ENCODE measurements at places on chromosomes 12 and 14.
A peak's percentile ranks its signal among the peaks of the same experiment; 100 is the strongest.

- DNase-seq = no peak
Observed at GRCh38 chr14:87255058-87255457, 737.9 kb downstream of the GALC start.

- no peak for DNase-seq
Observed at GRCh38 chr12:10131111-10131690, 1.2 kb upstream of the CLEC7A start.

GRCh38 chr14:22474730-22475351 is 114.2 kb downstream of the DAD1 start:
- DNase-seq = no peak

- no peak for DNase-seq
Observed at GRCh38 chr12:727321-727720, 25.1 kb upstream of the WNK1 start.

- DNase-seq = no peak
Observed at GRCh38 chr14:78253986-78254385, 83.8 kb downstream of the NRXN3 start.

GRCh38 chr14:80850197-80850814 is 91.2 kb downstream of the CEP128 start:
- peak; percentile 54 for DNase-seq

DNA sequence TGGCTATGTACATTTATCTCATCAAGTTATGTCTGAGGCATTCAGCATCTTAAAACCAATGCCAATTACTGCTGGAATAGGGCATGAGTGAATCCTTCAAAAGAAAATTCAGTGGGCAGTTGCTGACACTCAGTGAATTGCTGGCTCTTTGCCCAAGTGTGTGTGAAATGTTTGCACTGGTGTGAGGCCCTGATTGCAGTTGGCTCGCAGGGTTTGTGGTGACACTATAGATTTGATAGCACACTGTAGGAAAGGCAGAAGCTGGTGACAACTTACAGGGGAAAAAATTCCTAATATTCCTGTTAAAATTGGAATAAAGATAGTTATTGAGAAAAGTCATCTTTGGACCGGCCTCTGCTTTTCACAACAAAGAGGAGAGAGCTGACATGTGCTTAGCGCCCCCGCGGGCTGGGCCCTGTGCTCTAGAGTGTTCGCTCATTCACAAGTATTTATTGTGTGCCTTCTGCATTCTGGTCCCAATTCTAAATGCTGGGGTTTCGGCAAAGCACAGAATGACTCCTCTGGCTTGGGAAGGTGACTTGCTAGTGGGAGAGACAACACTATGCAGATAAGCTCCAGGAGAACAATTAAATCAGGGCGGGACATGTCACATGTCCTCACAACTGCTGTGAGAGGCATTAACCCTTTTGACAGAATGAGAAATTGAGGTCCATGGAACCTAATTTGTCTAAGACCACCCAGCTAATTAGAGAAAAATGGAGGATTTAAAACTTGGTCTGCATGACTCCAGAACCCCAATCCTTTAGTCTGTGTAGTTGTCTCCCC is 418.7 kb downstream of the NPAS3 start:
- DNase-seq = no peak

DNA sequence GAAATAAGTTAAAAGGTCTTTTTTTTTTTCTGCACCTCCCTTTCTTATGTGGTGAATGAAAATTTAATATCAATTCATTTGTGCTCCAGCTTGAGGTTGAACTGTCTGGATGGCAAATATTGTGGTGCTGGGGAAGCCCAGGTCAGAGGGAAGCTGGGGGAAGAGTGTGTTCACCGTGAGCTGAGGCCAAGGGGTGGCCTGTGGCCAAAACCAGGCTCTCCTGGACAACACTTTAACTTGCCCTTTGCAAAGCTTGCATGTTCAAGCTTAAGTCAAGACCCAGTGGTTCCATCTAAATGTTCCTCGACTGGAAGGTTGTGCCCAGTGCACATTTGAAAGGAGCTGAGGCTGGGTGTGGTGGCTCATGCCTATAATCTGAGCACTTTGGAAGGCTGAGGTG is 28.8 kb downstream of the DRAM1 start:
- no peak for DNase-seq

GRCh38 chr12:124564232-124564958 is 3.0 kb downstream of the NCOR2 start:
- DNase-seq = peak; percentile 86

GRCh38 chr12:124374567-124374966 is 79.7 kb downstream of the RFLNA start:
- no peak for DNase-seq

- DNase-seq = no peak
Observed at GRCh38 chr14:95484296-95484695, 32.2 kb downstream of the SYNE3 start.

DNA sequence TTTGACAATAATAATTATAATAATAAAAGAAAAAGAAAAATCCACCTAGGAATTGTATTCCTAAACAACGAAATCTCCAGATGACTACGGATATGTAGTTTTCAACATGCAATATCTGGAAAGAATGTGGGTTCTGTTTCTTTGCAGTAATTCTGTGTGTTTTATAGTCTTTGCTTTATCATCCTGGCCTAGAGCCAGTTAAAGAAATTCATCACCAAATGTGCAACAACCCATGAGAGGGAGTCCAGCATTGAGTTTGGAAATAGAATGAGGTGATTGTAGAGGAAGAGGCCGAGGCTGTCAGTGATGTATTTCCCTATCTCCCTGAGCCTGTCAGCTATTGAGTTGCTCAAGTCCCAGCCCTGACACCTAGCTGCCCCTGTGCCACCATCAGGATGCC is 200.5 kb upstream of the DCN start:
- no peak for DNase-seq

GRCh38 chr12:80325167-80325959 is 118.7 kb upstream of the PTPRQ start:
- DNase-seq = no peak

- no peak for DNase-seq
Observed at GRCh38 chr12:108641446-108642268, 8.0 kb upstream of the SELPLG start.

DNA sequence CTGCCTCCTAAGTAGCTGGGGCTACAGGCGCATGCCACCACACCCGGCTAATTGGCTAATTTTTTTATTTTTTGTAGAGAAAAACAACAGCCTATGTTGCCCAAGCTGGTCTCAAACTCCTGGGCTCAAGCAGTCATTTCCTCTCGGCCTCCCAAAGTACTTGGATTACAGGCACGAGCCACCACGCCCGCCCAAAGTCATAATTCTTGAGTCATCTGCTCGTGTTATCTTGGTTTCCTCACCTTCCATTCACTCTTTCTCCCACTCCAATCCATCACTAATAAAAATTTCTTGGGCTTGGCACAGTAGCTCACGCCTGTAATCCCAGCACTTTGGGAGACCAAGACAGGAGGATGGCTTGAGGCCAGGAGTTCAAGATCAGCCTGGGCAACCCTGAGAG is 32.0 kb downstream of the ITGA7 start:
- no peak for DNase-seq

DNA sequence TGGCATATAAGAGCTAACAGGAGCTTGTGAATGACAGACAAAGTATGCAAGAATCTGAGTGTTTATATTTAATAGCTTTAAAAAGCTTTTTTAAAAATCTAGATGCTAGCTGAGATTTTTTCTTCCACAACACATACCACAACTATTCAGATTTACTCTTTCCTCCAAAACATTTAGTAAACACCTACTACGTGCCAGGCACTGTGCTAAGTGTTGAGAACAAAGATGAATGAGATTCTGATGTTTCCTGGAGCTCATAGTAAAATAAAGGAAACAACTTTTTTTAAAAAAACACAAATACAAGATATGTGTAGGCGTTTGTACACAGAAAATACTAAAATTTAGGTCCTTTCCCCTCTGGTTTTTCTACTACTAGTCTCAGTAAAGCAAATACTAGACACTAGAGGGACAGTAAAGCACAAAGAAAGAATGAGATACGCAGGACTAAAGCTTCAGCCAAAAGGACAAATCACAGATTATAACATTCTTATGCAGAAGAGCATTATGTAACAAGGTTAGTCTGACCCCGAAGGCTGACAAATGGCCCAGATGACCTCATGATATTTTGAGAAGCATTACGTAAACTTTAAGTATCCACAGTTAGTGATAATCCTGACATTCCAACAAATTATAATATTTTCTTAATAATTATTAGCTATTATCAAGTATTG is 78.6 kb upstream of the PAWR start:
- no peak for DNase-seq

DNA sequence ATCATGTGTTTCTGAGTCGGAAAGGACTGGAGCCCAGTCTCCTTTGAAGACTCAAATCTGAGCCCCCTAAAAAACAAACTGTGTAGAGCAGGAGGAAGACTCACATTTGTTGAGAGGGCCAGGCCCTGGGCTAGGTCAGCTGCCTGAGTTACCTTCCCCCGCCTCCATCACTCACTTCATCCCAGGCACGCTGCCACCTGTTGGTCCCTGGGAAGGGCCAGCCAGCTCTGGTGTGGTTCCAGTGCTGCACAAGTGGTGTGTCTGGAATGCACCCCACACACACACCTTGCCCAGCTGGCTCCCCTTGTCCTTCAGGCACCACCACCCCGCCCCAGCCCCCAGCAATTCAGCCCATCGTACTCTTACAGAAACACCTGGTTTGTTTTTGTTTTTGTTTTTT is 9.0 kb downstream of the MVK start:
- no peak for DNase-seq

GRCh38 chr12:44036875-44037443 is 201.1 kb downstream of the TMEM117 start:
- DNase-seq = no peak

DNA sequence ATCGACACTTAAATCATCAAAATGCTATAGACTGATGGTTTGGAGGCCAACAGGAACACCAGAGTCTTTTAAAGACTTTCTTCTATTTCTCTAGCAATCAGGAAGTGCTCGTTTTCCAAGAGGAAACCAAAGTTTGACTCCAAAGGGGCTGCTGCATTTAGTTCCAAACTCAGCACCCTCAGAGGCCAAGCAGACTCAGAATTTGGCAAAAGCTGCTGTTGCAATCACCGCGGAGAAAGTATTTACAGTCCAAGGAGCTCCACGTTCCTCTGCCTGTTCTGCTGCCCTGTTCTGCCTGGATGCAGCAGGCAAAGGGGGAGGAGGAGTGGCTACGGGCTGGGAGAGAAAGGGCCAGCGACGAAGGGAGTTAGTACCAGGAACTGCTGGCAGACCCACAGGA is 325.1 kb downstream of the BCL11B start:
- DNase-seq = no peak

DNA sequence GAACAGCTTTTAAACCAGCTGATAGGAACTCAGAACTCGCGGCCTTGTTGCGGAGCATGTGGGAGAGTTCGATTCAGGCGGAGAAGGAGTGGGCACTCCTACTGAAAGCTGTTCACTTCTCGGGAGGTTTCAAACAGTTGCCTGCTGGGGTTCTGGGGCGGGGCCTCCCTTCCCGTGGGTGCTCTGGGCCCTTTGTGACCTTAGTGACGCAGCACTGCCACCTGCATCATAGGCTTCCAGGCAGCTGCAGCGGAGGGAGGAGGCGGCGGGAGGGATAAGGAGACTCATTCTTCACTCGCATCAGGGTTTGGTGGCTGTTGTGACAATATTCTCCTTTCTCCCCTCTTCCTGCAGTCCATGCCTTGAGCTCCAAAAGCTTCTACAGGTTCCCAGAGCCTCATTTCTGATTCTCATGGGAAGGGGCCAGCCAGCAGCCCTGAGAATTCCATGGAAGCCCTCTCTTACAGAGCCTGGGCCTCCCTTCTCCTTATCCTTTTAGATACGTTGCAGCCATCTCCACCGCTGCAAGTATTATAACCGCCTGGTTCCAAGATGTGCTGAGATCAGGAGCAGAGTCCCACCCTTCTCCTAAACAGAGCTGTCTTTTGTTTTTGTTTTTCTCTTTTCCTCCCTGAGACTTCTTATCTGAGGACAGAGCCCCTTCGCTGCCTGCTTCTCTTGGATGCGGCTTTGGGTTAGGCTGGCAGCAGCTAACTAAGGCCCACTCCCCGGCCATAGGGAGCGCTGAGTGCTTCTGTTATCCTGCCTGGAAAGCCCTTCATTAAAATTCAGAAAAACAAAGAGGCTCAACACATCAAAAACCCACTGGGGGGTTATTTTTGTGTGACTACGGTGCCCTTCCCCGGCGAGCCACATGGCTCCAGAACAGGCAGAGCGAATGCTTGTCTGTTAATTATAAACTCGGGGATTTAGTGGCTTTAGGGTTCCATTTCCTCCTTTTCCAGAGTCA is 67.6 kb upstream of the GPATCH2L start:
- DNase-seq = peak; percentile 30
